Tibial artery (tissue), 4 donors: ENCODE measurements at places on chromosomes 2 and 18.

DNA sequence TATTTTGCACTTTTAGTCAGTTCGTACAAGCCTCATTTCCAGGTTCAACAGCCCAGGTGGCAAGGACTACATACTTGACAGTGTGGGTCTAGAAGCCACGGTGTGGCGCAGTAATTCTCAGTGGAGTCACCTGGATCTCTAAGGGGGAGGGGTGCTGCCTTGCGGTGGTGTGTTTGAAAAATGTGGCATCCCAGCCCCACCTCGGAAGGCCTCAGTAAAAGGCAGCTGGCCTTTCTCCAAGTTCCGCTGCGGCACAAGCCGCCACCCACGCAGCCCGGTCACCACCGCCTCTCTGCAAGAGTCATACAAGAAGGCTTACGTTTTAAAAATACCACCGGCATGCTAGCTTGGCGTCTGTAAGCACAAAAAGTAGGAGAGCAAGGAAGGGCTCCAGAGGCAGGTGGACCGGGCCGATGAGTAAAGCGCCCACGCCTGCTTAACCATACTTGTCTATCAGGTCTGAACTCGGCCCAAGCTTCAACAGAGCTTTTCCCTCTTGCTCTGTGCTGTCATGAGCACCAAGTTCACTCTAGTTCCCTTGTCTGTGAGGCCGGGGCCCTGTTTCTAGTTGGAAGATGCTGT lies 49.5 kb downstream of the SPRED2 start:
- H3K27me3 ChIP-seq: no peaks in the 10 kb centered on the region
- peak; percentile 76 for DNase-seq
- H3K4me3 ChIP-seq: peak overlapping the region; percentile 21
- H3K36me3 ChIP-seq: no peaks in the 10 kb centered on the region
- H3K27ac ChIP-seq: peak overlapping the region; percentile 50

- DNase-seq: no peak
- no peaks in the 10 kb centered on the region for H3K36me3 ChIP-seq
- peaks cover 4% of the 10 kb centered on the region for H3K4me1 ChIP-seq
- no peak overlapping the region for H3K27ac ChIP-seq
- H3K27me3 ChIP-seq: no peaks in the 10 kb centered on the region
Observed at GRCh38 chr2:186532891-186533290, 46.8 kb downstream of the ZC3H15 start.

DNA sequence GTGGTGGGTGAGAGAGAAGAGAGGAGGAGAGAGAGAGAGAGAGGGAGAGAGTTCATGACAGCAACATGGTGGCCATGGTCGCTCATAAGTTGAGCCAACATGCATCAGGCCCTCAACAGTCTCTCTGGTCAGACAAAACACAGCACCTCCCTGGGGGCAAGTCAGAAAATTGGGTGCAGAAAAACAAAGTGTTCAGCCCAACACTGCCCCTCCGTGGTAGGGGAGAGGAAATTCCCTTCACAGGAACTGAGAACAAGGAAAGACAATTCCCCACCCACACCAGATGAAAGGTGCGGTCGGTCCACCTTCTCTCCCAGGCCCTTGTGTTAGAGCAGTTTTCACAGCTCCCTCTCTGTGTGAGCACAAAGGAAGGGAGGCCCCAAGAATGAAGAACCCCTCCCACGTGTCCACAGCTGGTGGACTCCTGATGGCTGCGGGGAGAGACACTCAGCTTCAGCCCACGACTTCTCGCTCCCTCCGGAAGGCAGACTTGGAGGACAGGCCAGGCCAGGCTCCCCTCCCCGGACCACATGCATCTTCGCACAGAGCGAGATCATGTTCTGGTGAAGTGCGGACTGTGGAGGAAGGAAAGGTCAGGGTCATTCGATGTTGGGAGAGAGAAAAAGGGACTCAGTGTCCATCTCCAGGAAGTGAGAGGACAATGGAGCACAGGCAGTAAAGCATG lies 181.7 kb downstream of the ANAPC1 start:
- H3K27ac ChIP-seq: no peak overlapping the region
- no peak overlapping the region for H3K4me3 ChIP-seq
- H3K27me3 ChIP-seq: no peaks in the 10 kb centered on the region
- no peaks in the 10 kb centered on the region for H3K36me3 ChIP-seq
- DNase-seq: no peak

DNA sequence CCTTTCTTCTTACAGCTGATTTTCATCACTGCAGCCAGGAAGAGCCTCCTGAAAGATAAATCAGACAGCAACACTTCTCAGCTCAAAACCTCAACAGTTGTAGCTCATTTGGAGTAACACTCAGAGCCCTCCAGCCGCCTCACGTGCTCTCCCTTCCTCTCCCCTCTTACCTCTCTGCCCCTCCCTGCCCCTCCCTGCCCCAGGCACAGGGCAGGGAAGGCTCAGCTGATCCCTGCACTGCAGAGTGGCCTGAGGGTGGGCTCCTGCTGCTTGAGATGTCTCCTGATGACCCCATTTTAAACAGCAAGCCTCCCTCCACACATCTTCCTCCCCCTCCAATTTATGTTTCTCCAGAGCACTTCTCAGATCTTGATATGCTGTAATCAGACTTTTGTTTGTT lies 54.4 kb downstream of the SH3YL1 start:
- H3K4me3 ChIP-seq: no peak overlapping the region
- H3K4me1 ChIP-seq: no peaks in the 10 kb centered on the region
- H3K36me3 ChIP-seq: no peaks in the 10 kb centered on the region
- peaks cover 23% of the 10 kb centered on the region for H3K27me3 ChIP-seq
- DNase-seq: no peak

GRCh38 chr2:100142393-100142792 lies at the start of gene AFF3:
TSS of gene AFF3 (minus strand) at chr2:100142590. CDS start at chr2:100104454, 38,136 bp downstream.
- H3K4me1 ChIP-seq: no peaks in the 10 kb centered on the region
- H3K27me3 ChIP-seq: no peaks in the 10 kb centered on the region
- no peak within 1 kb of the TSS for H3K4me3 ChIP-seq
- DNase-seq: peak; percentile 29
